ENCODE measurements at places on chromosomes 1 and 21.

- no peak for DNase-seq
Observed at GRCh38 chr1:211013346-211014240, 120.4 kb downstream of the KCNH1 start.

- DNase-seq, result peak; percentile 88
Observed at GRCh38 chr21:29175408-29176134, 45.1 kb downstream of the MAP3K7CL start.

GRCh38 chr1:228988664-228989063 lies 253.4 kb downstream of the RHOU start:
- DNase-seq, result no peak

GRCh38 chr1:66323958-66324625 lies 209.9 kb upstream of the SGIP1 start:
- no peak for DNase-seq

- DNase-seq, result no peak
Observed at GRCh38 chr1:230174471-230175162, 107.6 kb downstream of the GALNT2 start.

DNA sequence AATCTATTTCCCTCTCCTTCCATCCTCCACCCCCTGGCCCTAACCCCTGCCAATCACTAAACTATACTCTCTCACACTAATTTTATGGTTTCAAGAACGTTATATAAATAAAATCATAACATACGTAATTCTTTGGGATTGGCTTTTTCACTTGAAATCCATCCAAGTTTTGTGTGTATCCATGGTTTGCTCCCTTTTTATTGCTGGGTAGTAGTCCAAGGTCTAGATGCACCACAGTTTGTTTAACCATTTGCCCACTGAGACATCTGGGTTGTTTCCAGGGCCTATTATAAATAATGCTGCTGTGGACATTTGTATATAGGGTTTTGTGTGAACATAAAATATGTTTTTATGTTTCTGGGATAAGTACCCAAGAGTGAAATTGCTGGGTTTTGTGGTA lies 61.4 kb downstream of the TEX35 start:
- no peak for DNase-seq

- no peak for DNase-seq
Observed at GRCh38 chr1:25246600-25247023, 642 bp downstream of the RSRP1 start.

- DNase-seq, result no peak
Observed at GRCh38 chr1:227958617-227959324, 11.0 kb upstream of the WNT9A start.

- DNase-seq, result no peak
Observed at GRCh38 chr21:46426313-46427046, 32.2 kb upstream of the DIP2A start.

GRCh38 chr1:115908565-115909274 lies 67.6 kb upstream of the SLC22A15 start:
- no peak for DNase-seq

- DNase-seq, result no peak
Observed at GRCh38 chr21:45318146-45318555, 30.5 kb upstream of the POFUT2 start.

DNA sequence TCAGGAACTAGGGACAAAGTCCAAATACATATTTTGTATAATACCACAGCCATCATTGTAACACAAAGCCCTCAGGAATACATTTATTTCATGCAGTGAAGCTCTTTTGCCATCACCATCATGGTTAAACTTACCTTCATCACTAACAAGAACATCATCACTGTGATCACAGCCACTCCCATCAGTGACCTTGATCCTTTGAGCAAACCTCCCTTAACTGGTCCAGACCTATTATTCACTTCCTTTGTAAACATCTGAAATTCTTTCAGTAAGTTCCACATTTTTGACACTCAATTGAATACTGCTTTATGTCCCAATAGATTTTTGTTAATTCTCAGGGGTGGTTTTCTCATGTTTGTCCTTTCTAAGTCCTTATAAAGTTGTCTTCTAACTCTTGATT lies 16.2 kb upstream of the KPRP start:
- DNase-seq, result no peak

GRCh38 chr1:52139817-52140540 lies 1.9 kb upstream of the ZFYVE9 start:
- peak; percentile 30 for DNase-seq

DNA sequence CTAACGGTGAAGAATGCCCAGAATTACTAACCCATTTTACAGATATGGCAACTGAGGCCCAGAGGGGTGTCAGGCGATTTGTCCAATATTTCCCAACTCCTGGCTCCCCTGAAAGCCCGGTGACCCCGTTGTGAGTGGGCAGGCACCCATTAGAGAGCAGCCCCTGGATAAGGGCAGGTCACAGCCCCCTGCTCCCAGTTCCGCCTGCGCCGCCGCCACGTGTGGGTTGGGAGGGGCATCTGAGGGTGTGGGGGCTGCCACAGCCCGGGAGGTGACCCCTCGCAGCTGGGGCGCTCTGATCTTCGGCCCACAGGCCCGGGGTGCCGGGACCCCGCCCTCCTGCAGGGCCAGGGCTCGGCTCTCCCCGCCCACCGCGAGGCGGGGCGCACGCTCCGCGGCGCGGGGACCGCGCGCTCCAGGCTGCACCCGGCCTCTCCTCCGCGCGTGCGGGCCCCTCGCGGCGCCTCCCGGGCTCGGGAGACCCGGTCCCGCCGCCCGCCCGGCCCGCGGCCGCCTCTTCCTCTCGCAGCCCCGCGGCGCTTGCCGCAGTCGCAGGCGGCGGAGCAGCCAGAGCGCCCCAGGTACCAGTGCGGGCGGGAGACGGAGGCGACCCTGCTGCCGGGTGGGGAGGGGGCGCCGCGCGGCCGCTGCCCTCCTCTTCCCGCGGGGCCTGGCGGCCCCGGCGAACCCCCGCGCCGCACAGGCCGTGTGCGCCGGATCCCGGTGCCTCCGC lies at the start of gene HTR6:
TSS of gene HTR6 (plus strand) at position 423 of the 733 bp plus-strand sequence. CDS start 879 bp downstream, outside the sequence.
- no peak for DNase-seq

GRCh38 chr1:93713341-93713740 lies 31.7 kb upstream of the BCAR3 start:
- no peak for DNase-seq

DNA sequence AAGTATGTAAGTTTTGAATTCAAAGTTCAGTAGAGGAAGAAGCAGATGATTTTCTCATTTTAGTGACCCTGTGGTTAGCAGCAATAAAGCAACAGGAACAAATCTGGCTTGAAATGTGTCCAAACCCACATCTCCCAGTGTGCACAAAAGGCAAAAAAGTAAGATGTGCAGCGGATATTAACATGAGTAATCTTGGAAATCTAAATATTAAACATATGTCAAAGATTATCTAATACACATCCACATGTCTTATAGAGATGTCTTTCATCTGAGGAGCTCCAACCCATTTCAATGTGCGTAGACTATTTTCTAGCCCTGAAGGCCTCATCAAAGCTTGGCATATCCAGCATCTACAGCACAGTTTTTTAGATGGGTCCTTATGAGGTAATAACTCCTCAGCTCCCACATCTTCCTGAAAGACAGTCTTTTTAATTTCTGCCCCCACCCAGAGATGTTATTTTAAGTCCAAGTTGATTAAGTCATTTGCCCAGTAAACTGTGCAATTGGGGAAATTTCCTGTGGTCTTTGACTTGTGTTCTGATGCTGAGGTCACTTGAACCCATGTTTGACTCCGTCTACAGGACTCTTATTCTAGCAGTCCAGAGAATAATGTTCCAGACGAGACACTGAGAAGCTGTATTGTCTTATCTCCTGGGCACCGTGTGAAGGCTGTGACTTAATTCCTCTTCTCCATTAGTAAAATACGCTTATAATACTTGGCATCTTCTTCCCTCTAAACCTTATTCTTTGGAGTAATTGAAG lies 73.7 kb downstream of the LMO4 start:
- DNase-seq, result no peak

DNA sequence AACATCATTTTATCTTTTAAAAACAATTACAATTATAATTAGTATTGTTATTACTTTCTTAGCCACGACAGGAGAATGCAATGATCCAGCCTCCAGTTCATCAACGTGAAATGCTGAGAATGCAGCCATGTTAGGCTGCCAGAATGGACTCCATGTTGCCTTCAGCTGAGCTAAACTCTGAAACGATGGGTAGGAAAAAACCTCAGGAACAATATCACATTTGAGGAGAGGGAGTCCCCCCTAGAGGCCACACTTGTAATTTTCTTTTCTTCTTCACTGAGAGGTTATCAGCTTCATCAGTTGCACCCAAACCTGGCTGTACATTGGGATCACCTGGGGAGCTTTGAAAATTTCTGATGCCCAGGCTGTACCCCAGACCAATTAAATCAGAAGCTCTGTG lies 34.6 kb upstream of the DNAH14 start:
- no peak for DNase-seq
